Activated CD4-positive, alpha-beta memory T cell treated with anti-CD3 and anti-CD28 coated beads for 36 hours (primary cell): ENCODE measurements at places on chromosomes 5 and 9. TPM values are rescaled to one million over a fixed set of nuclear protein-coding genes. Genes with fewer than 3 reads are reported as not detected.

The IL9 gene
- total RNA-seq: 136 TPM

The AGXT2 gene
- total RNA-seq: not detected

The MARCHF3 gene
- total RNA-seq: 4.4 TPM

The BSPRY gene
- total RNA-seq: 8.5 TPM

The SLC1A1 gene
- total RNA-seq: not detected

The SLC1A3 gene
- total RNA-seq: not detected

The MCIDAS gene
- total RNA-seq: not detected

The TERT gene
- total RNA-seq: 7.3 TPM

The CCDC171 gene
- total RNA-seq: 2.5 TPM

The PCDHA8 gene
- not detected for total RNA-seq

The PRDM9 gene
- total RNA-seq: not detected
